ENCODE measurements at places on chromosomes 2 and 18.

DNA sequence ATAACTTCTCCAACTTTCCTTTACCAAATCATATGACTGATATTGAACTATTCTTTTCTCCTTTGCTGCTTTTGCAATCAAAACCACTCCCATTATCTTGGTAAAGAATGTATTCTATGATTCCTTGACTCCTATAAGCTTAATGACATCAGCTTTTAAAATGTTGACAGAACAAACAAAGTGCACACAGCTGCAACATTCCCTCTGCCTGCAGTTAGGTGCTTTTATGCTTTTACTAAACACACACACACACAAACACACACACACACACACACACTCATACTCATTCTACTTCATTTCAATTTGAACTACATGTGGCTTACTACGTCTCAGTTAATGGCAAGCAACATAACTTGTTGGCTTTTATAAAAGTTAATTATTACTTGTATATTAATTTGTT, 946.6 kb downstream of the DPP10 start:
- no peak for DNase-seq

GRCh38 chr2:68837164-68837860, 33.9 kb downstream of the BMP10 start:
- DNase-seq: no peak

GRCh38 chr2:29443151-29443550, 327.9 kb downstream of the CLIP4 start:
- DNase-seq: peak; percentile 81

- peak; percentile 0 for DNase-seq
These were observed 70.6 kb downstream of the CERS6 start for GRCh38 chr2:168526641-168527040.

- no peak for DNase-seq
These were observed 5.4 kb downstream of the POU3F3 start for GRCh38 chr2:104859291-104859765.

DNA sequence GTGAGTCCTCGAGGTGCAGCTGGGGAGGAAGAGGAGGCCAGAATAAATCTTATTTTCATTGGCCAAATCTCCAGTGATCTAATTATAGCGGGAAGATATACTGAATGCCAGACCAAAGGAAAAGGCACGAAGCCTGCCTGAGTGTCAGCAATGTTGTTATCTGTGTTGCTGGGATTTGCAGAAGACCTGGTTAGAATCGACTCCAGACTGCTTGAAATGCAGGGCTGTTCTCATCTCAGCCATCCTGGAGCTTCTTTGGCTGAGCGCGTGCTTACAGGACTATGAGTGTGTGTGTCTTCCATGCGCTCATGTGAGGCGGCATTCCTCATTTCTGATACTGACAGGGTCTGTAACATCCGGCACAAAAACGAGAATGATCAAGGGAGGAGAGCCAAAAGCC, 81.2 kb downstream of the TSN start:
- DNase-seq: no peak

GRCh38 chr2:20486571-20486970, 39.7 kb downstream of the RHOB start:
- DNase-seq: no peak

DNA sequence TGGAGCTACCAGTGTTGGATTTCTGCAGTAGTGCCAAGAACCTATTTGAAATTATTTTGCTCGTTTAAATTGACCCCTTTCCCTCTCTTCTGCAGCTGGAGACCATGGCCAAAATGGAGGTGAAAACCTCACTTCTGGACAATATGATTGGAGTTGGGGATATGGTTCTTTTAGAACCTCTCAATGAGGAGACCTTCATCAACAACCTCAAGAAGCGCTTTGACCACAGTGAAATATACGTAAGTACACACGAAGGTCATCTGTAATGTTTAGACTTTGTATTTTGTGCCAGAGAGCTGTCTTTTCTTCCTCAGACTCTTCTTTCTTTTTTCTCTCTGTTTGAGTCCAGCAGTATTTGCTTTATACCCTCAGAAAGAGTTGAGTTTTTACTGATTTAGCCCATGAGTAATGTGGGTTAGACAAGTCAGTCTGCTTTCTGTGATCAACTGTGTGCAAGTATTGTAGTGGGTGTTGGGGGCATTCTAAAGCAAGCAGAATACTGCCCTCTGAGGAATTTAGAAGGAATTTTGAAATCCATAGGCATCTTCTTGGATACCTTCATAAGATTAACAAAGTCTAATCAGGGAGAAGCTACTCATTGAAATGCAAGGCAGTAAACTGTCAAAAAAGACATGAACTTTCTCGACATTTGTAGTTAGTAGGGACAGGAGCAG, 31.7 kb downstream of the MYO1B start:
- no peak for DNase-seq

GRCh38 chr2:222751238-222751637, 79.8 kb downstream of the MOGAT1 start:
- no peak for DNase-seq

- DNase-seq: no peak
These were observed 247.7 kb downstream of the TPGS2 start for GRCh38 chr18:36580874-36581750.

- DNase-seq: no peak
These were observed 26.2 kb downstream of the GPATCH11 start for GRCh38 chr2:37110306-37111212.

GRCh38 chr18:26208977-26209376, 17.3 kb upstream of the TAF4B start:
- no peak for DNase-seq

- no peak for DNase-seq
These were observed 1233.2 kb upstream of the ZEB2 start for GRCh38 chr2:145753041-145753608.

DNA sequence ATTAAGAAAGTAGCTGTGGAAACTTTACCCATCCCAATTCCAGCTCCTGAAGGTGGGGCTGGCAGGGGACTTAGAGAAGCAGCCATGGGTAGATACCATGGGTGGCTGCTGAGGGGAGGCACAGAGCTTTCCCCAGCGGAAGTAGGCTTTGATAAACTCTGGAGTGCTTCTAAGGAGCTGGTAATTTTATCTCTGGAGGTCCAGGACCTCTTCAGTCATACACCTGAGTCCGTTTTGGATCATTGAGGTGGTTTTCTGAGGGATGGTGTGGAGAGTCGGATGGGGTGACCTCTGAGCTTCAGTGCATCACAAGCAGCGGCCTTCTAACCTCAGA, 36.7 kb upstream of the BMP10 start:
- DNase-seq: no peak

GRCh38 chr18:22689712-22690111, 243.4 kb upstream of the RBBP8 start:
- no peak for DNase-seq

DNA sequence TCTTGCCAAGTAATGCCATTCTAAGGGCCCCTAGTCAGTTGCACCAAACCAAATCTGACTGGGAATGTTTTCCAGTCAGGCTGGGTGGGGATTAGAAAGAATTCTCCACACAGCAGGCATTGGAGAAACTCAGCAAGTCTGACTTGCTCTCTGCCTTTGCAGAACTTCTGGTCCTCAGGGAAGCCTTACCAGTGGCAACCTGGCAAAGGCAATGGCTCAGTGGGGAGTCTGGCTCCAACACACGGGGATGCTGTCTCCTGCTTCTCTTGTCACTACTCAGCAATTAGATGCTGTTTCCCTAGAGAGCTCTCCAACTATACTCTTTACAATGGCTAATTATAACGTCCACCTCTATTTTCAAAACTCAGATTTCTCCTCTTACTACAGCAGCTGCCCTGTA, 810.7 kb downstream of the LRRTM4 start:
- DNase-seq: no peak

GRCh38 chr2:127646487-127647241, 711 bp downstream of the GPR17 start:
- DNase-seq: no peak

GRCh38 chr2:20012032-20012281, 511 bp downstream of the MATN3 start:
- no peak for DNase-seq

GRCh38 chr2:241902357-241902991, 32.9 kb downstream of the RTP5 start:
- DNase-seq: no peak

GRCh38 chr18:10403708-10404107, 50.7 kb upstream of the APCDD1 start:
- DNase-seq: no peak

DNA sequence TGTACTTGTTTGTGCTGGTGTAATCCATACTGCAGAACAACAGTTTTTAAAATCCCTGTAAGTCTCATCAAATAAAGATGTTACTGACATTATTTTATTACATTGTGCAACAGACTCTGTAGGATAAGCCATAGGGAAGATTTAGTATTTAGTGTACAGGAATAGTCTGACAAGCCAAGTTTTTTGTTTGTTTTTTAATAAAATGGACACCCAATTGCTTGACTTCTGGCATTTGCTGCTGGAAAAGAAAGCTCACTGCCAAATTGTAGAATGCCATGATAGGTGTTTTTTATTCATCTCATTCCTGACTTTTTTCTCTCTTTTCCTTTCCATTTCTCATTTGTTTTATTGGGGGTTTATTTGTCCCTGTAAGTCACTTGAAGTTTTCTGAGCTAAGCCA, 38.1 kb downstream of the SMARCAL1 start:
- DNase-seq: no peak

DNA sequence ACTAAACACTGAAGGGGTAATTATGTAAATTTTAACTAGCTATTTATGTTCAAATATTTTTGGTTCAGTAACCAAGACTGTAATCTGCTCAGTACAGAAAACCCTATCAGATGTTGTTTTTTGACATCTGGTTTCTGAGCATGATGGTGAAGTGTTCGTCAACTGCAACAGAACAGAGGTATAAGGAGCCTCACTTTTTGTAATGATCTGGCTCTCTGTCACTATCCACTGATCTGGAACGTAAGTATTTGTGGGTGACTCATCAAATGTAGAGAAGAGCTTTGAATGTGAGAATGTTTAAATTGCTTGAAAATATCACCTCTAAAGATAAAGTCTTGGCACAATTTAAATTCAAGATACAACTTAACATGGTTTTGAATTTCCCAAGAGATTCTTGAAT, 213.6 kb upstream of the FAM98A start:
- no peak for DNase-seq

- no peak for DNase-seq
These were observed 83.8 kb upstream of the RIOK3 start for GRCh38 chr18:23369266-23369665.

- DNase-seq: no peak
These were observed 16.7 kb upstream of the MRO start for GRCh38 chr18:50836521-50836957.

GRCh38 chr2:152525277-152525838, 190.4 kb downstream of the FMNL2 start:
- DNase-seq: peak; percentile 12

GRCh38 chr2:61356261-61356957, 114.5 kb downstream of the USP34 start:
- DNase-seq: no peak

GRCh38 chr2:174482854-174483253, 4.0 kb downstream of the GPR155 start:
- DNase-seq: no peak

DNA sequence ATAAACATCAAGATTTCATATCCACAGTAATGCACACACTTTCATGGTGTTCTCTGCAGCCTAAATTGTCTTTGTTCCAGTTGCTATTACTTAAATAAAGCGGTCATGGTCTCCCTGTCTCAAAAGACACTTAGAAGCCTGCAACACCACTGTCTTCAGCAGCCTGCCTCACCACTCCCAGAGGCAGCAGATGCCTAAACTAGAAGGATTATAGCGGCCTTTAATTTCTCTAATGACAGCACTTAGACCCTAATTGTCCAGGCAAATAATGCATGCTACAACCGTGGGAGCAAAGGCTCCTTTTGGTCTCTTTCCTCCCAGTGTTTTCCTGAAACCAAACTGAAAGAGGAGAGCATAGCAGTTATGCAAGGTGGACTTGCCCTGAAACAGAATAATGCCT, 248.8 kb upstream of the SLC39A10 start:
- DNase-seq: no peak

DNA sequence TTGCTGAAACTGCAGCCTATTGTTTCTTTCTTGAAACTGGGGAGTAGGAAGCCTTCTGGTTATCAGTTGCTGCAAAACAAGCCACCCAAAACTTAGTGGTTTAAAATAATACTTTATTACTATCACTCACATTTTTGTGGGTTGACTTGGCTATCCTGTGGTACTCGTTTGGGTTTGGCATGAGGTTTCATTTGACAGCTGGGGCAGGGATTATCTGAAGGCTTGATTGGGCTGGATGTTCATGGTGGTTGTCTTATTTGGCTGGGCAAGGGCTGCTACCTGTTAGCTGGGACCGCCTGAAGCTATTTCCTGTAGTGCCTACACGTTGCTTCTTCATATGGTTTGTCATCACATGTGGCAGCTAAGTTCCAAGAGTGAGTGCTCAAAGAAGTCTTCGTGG, 122.3 kb downstream of the PLCL1 start:
- no peak for DNase-seq

GRCh38 chr18:36724169-36724568, 104.6 kb downstream of the TPGS2 start:
- no peak for DNase-seq

GRCh38 chr2:199495147-199495546, 37.4 kb upstream of the SATB2 start:
- no peak for DNase-seq

- no peak for DNase-seq
These were observed 756 bp upstream of the NAGK start for GRCh38 chr2:71067567-71068217.

GRCh38 chr2:213171147-213171546, 19.7 kb upstream of the IKZF2 start:
- DNase-seq: no peak

- DNase-seq: no peak
These were observed 26.2 kb downstream of the CYP27C1 start for GRCh38 chr2:127193967-127194280.

GRCh38 chr2:239685556-239685955, 284.7 kb upstream of the HDAC4 start:
- DNase-seq: no peak

- DNase-seq: no peak
These were observed 64.0 kb upstream of the GALNT5 start for GRCh38 chr2:157193461-157193860.

GRCh38 chr2:147068071-147068470, 776.8 kb upstream of the ACVR2A start:
- DNase-seq: no peak

GRCh38 chr2:223046470-223047040, 5.4 kb upstream of the KCNE4 start:
- no peak for DNase-seq

- DNase-seq: no peak
These were observed 84.5 kb upstream of the NOSTRIN start for GRCh38 chr2:168717790-168718502.

- DNase-seq: no peak
These were observed 180.1 kb upstream of the OSR1 start for GRCh38 chr2:19538411-19538963.
